ENCODE measurements at places on chromosomes 2 and 18.

DNA sequence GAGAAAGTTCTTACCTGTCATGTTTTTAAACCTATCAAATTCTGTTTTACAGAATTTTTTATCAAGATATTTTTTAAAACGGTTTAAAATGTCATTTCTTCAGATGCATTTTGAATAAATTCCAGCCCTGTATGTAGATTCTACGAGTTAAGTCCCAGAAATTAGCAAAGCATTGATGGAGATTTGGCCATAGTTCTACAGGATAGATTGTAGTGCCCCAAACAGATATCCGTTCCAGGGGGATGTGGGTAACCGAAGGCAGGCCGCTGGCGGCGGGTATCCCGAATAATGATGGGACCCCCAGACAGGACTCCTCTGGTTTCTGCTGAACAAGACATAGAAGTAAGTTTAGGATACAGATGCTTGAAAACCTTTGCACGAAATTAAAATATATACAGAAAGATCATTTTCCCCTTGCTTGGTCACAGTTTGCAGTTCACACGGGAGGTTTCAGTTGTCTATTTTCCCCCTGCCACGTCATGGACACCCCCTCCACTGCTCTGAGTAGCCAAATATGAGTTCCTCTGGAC is 755 bp downstream of the NOL4 start:
- DNase-seq, result no peak

- DNase-seq, result no peak
These were observed 128.3 kb downstream of the ATP9B start for GRCh38 chr18:79197531-79197930.

DNA sequence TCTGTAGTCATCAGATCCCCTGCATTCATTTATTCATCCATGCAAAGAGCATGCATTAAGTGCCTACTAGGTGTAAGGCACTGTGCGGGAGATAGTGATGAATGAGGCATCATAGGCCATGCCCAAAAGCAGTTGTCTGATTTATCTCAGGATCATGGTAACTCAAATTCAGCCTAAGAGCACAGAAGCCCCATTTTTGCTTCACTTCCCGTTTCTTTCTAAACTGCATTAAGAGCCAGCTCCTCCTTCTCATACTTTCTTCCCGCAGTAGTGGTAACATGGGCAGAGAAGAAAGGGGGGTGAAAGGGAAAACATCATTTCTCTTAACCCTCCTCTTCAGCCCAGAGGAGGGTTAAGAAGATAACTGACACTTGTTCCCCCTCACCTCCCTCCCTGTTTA is 2.9 kb downstream of the GPR45 start:
- DNase-seq, result no peak

DNA sequence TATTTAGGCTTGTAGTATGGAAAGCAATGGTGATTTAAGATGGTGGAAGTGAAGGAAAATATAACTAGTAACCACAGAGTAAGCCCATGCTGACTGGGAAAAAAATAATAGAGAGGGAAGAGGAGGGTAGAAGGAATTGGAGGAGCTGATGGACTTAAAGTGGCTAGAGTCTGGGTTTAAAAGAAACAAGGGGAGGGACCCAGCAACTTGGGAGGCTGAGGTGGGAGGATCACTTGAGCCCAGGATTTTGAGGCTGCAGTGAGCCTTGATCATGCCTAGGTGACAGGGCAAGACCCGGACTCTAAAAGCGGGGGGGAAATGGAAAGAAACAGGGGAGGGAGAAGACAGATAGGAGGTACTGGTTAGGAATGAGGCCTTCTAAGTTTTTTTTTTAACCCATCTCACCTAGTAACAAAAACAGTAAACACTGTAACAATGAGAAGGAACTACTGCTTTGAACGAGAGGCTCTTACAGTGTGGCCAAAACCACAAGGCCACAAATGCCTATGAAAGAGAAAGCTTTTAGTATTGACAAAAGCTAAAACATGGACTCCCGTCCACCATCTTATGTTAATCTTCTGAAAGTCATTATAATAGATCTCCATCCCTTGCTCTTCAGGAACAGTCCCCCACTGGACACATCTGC is 26.6 kb downstream of the METTL8 start:
- no peak for DNase-seq

- DNase-seq, result no peak
These were observed 116.7 kb downstream of the TNS1 start for GRCh38 chr2:217886091-217886490.

DNA sequence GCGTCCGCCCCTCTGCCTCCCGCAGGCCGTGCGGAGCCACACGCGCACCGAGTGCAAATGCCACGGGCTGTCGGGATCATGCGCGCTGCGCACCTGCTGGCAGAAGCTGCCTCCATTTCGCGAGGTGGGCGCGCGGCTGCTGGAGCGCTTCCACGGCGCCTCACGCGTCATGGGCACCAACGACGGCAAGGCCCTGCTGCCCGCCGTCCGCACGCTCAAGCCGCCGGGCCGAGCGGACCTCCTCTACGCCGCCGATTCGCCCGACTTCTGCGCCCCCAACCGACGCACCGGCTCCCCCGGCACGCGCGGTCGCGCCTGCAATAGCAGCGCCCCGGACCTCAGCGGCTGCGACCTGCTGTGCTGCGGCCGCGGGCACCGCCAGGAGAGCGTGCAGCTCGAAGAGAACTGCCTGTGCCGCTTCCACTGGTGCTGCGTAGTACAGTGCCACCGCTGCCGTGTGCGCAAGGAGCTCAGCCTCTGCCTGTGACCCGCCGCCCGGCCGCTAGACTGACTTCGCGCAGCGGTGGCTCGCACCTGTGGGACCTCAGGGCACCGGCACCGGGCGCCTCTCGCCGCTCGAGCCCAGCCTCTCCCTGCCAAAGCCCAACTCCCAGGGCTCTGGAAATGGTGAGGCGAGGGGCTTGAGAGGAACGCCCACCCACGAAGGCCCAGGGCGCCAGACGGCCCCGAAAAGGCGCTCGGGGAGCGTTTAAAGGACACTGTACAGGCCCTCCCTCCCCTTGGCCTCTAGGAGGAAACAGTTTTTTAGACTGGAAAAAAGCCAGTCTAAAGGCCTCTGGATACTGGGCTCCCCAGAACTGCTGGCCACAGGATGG is 7.1 kb upstream of the WNT10A start:
- no peak for DNase-seq
